ENCODE measurements at places on chromosomes 16 and 17. TPM values are rescaled to one million over a fixed set of nuclear protein-coding genes. Genes with fewer than 3 reads are reported as not detected.

DNA sequence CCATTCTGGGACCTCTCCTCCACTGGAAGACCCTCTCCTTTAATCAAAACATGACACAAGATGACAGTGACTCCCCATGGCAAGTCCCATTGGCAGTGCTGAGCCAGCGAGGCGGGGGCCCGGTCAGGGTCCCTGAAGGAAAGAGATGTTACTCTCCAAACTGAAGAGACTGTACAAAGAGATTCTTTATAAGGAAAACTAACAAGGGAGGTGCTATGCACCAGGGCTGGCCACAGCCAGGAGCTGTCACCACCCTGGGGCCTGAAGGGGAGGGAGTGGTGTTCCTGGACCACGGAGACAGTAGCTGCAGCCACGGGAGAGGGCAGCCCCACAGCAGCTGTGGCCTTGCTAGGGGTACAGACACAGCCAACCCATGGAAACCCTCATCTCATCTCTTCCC lies 123.1 kb downstream of the XYLT1 start:
- H3K36me3 ChIP-seq, result no peaks in the 10 kb centered on the region
- H3K4me1 ChIP-seq, result peaks cover 14% of the 10 kb centered on the region
- H3K27me3 ChIP-seq, result no peaks in the 10 kb centered on the region
- DNase-seq, result no peak
- H3K4me3 ChIP-seq, result no peak overlapping the region
- H3K27ac ChIP-seq, result no peak overlapping the region

Gene CACNG5
- not detected for total RNA-seq

Gene RHBDL1
- 0.31 TPM for total RNA-seq

GRCh38 chr17:8153525-8153956 lies 1.3 kb upstream of the PER1 start:
- peaks cover 41% of the 10 kb centered on the region for H3K4me1 ChIP-seq
- H3K27ac ChIP-seq, result peak overlapping the region; percentile 100
- peak overlapping the region; percentile 72 for H3K4me3 ChIP-seq
- H3K36me3 ChIP-seq, result peaks cover 38% of the 10 kb centered on the region
